HAP-1 (cell line): ENCODE measurements at places on chromosomes 3 and 15.

- DNase-seq: no peak
Observed at GRCh38 chr15:83927704-83928391, 273.9 kb downstream of the ADAMTSL3 start.

DNA sequence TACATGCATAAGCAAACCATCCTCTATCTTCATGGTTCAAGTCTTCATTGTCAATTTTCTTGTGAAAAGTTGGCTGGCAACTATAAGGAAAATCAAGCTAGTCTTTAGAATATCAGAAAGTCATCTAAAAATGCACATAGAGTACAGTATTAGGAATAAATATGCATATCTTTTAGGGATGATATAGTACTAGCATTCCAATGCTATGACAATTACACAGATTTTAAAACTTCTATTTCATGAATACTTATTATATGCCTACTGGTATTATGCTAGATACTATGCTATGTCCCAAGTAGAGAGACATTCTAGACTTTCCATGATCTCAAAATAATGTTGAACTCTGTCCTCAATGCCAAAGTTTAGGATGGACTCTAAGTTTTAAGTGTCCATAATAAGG is 81.3 kb upstream of the NAALADL2 start:
- no peak for DNase-seq

DNA sequence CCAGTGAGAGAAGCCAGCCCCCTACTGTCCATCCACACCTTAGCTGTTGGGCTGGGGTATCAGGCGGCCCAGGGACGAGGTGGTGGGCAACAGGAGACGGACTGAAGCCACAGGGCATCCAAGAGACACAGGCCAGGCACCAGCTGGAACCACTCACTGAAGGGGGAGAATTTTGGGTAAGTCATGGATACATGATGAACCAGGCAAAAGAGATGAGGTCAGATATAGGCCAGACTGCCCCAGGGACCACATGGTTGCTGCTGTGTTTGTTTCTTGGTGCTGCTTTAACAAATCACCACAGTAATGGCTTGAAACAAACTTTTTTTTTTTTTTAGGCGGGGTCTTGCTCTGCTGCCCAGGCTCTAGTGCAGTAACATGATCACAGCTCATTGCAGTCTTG is 66.4 kb downstream of the SEMA5B start:
- DNase-seq: no peak

- no peak for DNase-seq
Observed at GRCh38 chr3:157559401-157559800, 56.2 kb upstream of the VEPH1 start.

GRCh38 chr3:43005981-43006380 is 26.9 kb downstream of the GASK1A start:
- no peak for DNase-seq

GRCh38 chr15:65059931-65060596 is 7.7 kb downstream of the RASL12 start:
- no peak for DNase-seq

GRCh38 chr3:63092515-63092914 is 185.6 kb upstream of the SYNPR start:
- DNase-seq: no peak

- DNase-seq: peak; percentile 84
Observed at GRCh38 chr15:100918034-100918689, 995 bp upstream of the LRRK1 start.

DNA sequence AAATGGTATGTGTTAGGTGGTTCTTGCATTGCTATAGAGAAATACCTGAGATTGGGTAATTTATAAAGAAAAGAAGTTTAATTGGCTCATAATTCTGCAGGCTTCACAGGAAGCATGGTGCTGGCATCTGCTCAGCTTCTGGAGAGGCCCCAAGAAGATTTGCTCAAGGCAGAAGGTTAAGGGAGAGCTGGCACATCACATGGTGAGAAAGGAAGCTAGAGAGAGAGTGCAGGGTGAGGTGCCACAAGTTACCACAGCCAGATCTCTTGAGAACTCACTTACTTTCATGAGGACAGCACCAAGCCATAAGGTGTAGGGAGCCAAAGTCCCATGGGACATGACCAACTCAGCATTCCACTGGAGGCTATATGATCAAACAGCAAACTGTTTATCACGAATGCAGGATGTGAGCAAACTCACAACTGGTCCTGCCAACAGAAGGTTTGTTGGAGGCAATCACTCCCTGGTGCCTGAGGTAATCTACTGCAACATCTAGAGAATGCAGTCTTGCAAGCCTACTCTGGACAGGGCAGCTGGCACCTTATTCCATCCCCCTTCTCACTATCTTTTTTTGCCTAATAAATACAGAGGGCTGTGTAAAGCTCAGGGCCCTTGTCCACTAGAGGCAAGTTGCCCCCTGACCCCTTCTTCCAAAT is 28.1 kb upstream of the CCR2 start:
- no peak for DNase-seq

DNA sequence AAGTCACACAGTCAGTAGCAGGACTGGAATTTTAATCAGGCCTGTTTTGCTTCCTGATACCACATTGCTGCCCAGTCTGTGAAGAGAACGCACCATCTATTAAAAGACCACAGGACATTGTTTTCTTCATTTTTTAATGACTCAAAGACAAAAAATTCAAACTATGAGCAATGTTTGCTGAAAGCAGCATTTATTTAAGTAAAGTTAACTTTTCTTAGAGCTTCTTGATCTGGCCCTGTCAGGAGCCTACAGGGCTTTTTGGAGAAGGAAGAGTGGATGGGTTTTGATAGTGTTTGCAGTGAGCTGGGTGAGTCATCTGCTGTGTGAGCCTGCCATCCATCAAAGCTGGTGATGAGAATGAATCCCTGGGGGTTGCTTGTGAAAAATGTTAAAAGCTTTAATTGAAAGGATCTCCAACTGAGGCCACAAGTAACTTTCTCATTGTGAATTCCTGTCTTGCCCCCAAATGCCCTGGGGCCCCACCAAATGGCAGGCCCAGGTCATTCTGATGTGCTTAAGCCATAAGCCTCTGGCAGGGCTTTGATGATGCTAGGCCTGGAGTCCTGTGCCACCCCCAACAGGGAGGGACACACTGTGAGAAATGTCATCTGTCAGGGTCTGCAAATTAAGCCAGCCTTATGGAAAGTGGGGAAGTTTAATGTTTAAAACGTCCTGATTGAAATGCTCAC is 136.2 kb upstream of the PFN2 start:
- DNase-seq: peak; percentile 53

GRCh38 chr15:57551715-57552677 is 39.7 kb upstream of the MYZAP start:
- DNase-seq: peak; percentile 70

DNA sequence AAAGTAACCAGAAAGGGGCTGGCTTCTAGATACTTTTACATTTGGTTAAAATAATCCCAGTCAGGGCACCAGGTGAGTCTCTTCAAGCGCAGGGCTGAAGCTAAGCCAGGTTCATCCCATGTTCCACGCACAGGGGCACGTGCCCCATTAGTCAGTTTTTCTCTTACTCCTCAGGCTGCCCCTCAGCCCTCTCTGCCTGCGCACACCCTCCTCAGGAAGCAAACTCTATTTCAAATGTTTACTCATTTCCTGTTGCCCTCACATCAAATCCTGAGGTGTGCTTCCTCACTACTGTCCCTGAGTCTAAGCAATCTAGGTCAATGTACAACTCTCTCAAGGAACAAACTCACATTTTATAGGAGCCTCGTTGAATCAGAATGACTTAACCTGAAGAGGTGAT is 48.5 kb downstream of the THBS1 start:
- DNase-seq: no peak

DNA sequence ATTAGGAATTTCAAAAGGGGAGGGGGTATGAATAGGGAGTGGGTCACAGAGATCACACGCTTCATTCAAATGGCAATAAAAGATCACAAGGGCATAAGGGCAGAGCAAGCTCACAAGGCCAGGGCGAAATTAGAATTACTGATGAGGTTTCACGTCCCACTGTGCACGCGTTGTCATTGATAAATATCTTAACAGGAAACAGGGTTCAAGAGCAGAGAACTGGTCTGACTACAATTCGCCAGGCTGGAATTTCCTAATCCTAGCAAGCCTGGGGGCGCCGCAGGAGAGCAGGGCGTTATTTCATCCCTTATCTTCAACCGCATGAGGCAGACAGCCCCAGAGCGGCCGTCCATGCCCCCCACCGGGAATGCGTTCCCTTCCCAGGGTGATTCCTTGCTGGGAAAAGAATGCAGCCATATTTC is 18.1 kb upstream of the SMCO1 start:
- DNase-seq: no peak

DNA sequence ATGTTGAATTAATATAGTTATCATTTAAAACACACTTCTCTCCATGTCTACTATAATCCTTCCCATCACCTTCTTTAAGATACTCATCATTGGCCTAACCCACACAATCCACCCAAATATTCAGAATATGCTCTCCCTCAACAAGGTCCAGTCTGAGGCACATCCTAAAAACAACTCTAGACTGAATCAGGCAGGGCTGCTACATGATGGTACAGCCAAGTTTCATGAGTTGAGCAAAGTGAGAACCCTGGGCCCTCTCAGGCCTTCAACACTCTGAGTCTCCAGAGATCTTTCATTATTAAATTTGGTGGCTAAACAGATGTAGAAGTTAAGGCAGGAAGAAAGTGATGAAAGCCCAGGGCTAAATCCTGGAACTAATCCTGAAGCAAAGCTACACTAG is 16.2 kb downstream of the ZNF148 start:
- no peak for DNase-seq

- DNase-seq: no peak
Observed at GRCh38 chr3:18725668-18726407, 300.7 kb upstream of the SATB1 start.

- DNase-seq: no peak
Observed at GRCh38 chr15:72281713-72282112, 9.4 kb upstream of the PARP6 start.

GRCh38 chr15:68080334-68080733 is 26.2 kb downstream of the PIAS1 start:
- DNase-seq: no peak

DNA sequence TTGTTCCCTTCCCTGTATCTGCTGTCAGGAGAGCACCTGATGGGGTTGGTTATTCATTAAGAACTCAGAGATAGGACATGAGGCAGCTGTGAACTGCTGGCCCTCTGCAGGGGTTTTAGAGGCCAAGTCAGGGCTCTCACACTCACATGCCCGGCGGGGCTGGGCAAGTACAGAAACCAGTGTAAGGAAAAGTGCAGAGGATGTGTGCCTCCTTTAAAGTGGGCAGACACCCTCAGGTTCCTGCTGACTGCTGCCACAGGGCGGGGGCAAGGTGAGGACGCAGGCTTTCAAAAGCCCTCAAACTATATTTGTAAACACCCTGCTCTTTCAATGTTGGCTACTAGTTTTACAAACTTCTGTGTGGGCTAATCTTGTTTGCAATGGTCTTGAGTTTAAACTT is 22.4 kb downstream of the CXCR6 start:
- DNase-seq: no peak

DNA sequence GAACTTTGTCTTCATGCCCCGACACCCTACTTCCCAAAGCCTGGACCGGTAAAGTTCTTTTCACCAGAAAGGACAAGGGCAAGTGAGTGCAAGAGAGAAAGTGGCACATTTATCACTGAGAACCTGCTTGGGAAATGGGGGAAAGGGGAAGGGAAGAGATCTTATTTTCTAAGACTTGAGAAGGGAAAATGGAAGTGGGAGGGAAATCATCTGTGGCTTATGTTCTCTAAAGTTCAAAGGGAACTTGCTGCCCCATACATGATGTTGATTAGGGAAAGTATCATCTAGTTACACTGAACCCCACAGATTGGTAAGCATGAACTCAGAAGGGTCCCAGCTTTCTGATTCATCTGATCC is 199.5 kb upstream of the LPP start:
- no peak for DNase-seq

- DNase-seq: no peak
Observed at GRCh38 chr15:69167218-69167846, 6.9 kb downstream of the GLCE start.

GRCh38 chr3:197737319-197737649 is 580 bp upstream of the RUBCN start:
- peak; percentile 16 for DNase-seq

- DNase-seq: peak; percentile 42
Observed at GRCh38 chr3:112351036-112351435, 18.1 kb downstream of the CD200 start.

DNA sequence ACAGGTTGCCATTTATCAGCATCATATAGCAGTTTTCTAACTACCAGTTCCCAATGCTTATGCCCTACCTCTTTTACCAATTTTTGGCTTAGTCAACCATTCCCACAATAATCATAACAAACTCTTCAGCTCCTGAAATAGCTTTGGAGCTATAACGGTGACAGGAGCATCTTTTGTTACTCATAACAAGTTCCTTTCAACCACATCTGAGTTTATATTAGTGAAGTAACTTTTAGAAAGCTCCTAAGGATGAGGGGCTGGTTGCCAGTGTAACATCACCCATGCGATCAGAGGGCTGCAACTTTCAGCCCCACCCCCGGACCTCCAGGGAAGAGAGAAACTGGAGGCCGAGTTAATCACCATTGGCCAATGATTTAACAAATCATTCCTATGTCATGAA is 495.3 kb upstream of the RASGRP1 start:
- DNase-seq: no peak

- DNase-seq: no peak
Observed at GRCh38 chr15:61237400-61237799, 8.3 kb upstream of the RORA start.

DNA sequence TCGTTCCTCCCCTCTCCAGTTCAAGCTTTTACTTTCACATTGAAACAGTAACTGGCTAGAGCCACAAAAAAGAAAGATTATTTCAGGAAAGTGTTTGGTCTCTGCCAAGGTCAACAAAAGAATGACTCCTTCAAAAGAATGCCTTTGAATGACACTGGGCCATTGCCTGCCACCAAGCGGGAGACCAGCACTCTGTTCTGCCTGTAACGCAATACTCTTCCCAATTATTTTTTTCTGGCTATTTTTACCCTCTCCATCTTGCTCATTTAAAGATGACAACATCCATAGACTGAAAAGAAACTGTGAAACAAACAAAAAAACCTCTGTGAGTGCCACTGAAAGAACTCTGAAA is 37.3 kb downstream of the EHHADH start:
- peak; percentile 72 for DNase-seq

DNA sequence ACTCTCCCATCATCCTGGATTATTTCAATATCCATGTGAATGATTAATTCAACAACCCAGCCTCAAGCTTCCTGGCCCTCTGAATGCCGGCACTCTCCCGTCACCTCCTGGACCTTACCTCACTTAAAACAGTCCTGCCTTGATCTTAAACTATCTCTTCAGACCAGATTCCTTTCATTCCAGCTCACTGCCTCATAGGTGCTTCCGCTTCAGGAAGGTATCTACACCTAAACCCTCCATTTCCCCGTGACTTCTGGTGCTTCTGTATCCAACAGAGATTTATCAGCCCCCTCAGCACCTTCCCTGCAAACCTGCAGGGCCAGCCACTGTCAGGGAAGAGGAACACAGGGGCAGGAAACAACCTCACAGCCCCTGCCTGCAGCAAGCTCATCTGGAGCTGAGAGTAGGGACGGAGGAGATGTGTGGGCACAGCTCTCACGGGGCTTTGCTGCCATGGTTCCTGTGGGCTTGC is 98.9 kb upstream of the TJP1 start:
- no peak for DNase-seq

- DNase-seq: no peak
Observed at GRCh38 chr3:13052191-13052820, 20.9 kb downstream of the IQSEC1 start.

GRCh38 chr3:50345586-50346234 is at the start of gene ZMYND10:
TSS of gene ZMYND10 (minus strand) at chr3:50345732. CDS start at chr3:50345579, 153 bp downstream.
- DNase-seq: no peak
